ENCODE measurements at places on chromosomes 1 and 21.

DNA sequence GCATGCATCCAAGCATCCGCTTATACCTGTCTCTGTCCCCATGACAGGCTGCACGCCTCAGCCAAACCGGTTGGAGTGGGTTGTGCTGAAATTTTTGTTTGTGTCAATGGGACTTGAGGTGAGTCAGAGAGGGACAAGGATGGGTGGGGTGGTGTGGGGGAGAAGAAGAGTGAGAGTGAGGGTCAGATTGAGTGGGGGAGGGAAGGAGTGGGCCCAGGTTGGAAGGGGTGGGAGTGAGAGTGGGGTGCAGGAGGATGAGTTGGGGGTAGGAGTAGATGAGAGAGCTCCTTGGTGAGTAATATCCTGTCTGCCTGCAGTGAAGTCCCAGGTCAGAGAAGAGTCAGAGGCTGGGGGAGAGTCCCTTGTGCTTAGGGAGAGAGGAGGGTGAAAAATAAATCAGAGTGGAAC is 3.3 kb upstream of the NECTIN4 start:
- no peak for DNase-seq

GRCh38 chr1:184012187-184012586 is 25.3 kb downstream of the COLGALT2 start:
- DNase-seq: no peak

- no peak for DNase-seq
Measured at GRCh38 chr1:155514582-155515187, 47.9 kb downstream of the ASH1L start.

DNA sequence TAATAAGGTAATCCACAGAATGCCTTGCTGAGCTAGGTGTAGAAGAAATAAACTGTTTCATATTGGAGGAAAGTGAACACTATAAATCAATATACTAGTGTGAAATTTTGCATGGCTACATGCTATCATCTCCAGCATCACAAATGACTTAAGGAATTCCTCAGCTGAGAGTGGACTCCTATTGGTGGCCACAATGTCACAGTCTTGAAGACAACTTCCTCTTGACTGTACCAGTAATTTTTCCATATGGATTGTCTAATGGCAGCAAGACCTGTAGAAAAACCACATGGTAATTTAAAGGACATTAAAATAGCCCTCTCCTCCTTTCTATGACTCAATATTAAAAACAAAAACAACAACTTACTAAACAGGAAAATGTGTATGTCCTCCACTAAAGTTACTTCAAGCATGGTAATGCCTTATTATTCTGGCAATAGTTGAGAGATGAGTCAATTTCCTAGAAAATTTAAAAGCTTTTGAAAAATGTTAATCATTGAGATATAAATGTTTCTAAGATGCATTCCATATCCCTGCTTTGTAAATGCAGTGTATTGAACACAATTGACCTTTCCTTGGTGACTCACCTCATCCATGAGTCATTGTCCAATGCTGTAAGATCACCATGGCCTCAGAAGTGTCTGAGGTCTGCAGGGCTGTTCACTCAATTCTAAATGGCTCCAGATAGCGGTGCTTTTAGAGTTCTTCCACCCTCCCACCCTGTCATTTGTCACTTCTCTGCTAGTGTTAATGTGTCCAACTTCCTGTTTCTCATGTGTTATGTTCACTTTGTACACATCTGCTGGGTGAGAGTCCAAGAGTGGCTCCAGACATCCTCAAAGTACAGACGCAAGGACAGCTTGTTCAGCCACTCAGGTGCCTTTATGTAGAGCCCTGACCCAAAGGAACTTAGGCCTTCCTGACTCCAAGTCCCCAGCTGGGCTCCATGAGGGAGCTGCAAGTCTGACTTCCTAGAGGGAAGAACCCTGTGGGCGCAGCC is 32.8 kb upstream of the DNASE2B start:
- DNase-seq: no peak

- DNase-seq: no peak
Measured at GRCh38 chr1:27598295-27598687, 5.7 kb downstream of the AHDC1 start.

DNA sequence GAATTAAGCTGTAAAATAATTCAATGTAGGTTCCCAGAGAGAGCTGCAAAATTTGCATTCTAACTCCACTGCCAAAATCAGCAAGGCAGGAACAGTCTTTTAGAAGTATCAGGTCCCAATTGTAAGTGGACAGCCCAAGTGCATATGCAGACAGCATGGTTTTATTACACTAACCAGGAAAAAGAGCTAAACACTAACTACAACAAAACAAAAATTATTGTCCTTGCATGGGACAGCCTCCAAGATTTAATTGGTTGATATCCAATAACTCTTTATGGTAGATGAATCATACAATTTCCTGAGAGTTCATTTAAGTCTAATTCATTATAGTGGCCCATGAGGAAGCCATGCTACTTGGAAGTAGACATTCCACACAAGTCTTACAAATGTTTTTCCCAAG is 154.3 kb upstream of the ZNF648 start:
- DNase-seq: no peak

DNA sequence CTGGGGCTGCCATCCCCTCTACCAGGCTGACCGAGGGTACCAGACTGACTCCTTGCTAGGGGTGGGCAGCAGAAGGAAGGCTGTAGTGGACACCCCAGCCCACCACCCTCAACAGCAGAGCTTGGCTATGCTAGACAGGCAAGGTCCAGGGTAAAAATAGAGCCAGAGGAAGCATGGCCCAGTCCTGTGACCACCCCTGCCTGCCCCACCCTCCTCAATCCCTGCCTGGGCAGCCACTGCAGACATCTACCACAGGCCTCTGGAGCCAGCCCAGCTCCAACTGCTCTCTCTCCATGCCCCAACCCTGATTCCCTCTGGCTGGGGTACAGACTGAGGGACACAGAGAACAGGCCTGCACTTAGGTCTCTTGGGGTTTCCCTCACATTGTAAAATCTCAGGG is 1.7 kb downstream of the S100A1 start:
- DNase-seq: no peak

DNA sequence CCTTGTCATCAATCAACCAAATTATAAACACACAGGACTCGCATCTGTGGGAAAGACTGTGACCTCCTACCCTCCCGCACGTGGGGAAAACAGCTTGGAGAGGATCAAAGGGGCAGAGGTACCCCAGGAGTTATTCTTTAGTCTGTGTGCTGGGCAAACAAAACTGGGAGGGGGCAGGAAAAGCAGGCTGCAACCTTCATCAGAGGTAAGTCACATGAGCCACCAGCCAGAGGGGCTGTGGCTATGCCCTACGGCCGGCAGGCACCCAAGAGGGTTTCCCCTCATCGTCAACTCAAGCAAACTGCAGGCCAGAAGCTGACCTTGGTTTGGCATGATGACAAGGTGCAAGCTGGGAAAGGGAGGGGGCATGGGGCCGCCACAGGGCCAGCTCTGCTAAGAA is 12.5 kb downstream of the SMIM12 start:
- no peak for DNase-seq

DNA sequence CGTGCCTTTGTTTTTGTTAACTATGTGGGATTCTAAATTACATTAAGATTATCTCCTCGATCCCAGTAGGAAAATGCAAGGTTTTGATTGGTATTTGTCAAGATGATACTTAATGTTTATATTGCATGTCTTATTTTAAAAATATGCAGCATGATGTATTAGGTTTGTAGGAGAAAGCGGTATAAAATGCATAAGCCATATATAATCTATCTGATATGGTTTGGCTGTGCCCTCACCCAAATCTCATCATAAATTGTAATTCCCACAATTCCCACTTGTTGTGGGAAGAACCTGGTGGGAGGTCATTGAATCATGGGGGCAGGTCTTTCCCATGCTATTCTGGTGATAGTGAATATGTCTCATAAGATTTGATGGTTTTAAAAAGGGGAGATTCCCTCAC is 198.1 kb upstream of the NCAM2 start:
- no peak for DNase-seq

DNA sequence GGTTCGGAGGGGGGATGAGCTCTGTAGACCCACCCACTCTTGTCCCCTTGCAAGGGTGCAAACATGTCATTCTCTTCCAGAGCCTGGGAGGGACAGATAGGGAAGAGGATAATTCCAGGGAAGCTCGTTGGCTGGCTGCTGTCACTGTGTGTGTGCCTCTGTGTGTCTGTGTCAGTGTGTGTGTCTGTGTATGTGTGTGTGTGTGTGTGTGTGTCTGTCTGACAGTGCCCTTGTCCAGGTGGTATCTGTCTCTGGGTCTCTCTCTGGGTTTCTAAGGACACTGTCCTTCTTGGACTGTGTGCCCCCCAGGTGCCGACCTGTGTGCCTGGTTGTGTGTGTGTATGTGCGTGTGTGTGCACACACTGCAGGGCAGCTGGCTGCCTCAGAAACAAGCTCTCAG is 90.5 kb downstream of the ACTL8 start:
- DNase-seq: no peak

DNA sequence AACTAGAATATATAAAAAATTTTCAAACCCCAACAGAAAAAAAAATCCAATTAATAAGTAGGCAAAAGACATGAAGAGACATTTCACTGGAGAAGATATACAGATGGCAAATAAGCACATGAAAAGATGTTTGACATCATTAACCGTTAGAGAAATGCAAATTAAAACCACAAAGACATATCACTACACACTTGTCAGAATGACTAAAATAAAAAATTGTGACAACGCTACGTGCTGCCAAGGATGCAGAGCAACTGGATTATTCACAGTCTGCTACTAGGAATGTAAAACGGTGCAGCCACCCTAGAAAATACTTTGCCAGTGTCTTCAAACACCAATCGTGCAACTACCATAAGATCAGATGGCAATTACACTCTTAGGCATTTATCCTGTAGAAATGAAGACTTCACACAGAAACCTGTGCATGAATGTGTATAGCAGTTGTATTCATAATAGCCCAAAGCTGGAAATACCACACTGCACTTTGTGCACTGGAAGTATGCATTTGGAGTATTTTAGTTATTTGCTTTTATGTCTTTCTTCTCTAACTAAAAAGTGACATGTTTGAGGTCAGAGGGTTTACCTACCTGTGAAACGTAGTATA is 75.3 kb upstream of the PALMD start:
- no peak for DNase-seq

GRCh38 chr1:174022976-174023277 is 770 bp upstream of the RC3H1 start:
- DNase-seq: no peak

GRCh38 chr1:206517784-206518183 is 10.5 kb downstream of the RASSF5 start:
- DNase-seq: no peak

- DNase-seq: no peak
Measured at GRCh38 chr21:26572702-26573381, at the start of gene CYYR1. Gene CYYR1 (minus strand): TSS chr21:26573286. CDS start chr21:26572940, 346 bp downstream.

GRCh38 chr21:45962531-45963231 is 18.9 kb upstream of the COL6A1 start:
- no peak for DNase-seq

- no peak for DNase-seq
Measured at GRCh38 chr1:153775458-153776327, 486 bp downstream of the SLC27A3 start.

- no peak for DNase-seq
Measured at GRCh38 chr1:239126884-239127283, 259.5 kb upstream of the CHRM3 start.

DNA sequence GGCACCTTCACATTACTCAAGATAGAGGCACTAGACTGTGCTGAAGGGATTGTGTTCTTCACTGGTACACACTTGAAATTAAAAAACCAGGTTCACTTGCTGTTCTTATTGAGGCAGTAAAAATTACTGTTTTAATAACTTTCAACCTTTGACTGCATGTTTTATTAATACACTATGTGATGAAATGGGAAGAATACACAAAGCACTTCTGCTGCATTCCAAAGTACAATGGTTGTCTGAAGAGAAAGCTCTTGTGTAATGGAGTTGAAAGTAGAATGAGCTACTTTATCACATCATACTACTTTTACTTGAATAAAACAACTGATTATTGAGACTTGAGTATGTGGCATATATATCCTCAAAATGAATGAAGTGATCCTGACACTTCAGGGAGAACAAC is 49.7 kb downstream of the LRRC8C start:
- no peak for DNase-seq
